Endothelial cell of umbilical vein (primary cell): ENCODE measurements at places on chromosomes 6 and 20. TPM values are rescaled to one million over a fixed set of nuclear protein-coding genes. Genes with fewer than 3 reads are reported as not detected.

Gene PROCR
- 228 and 251 TPM in 2 replicates for total RNA-seq

Gene HLA-DRB5
- total RNA-seq = not detected in 2 replicates

Gene SLC22A16
- total RNA-seq = not detected in 2 replicates

Gene SIRPG
- total RNA-seq = not detected in 2 replicates

Gene HLA-F
- 1.6 and 2.8 TPM in 2 replicates for total RNA-seq

Gene IP6K3
- not detected in 2 replicates for total RNA-seq

Gene FHL5
- total RNA-seq = not detected in 2 replicates

Gene FAM209B
- total RNA-seq = not detected in 2 replicates

Gene WFDC10B
- not detected in 2 replicates for total RNA-seq

Gene ADGRF4
- not detected in 2 replicates for total RNA-seq

Gene VGLL2
- total RNA-seq = not detected in 2 replicates

Gene C6orf15
- total RNA-seq = not detected in 2 replicates
